Stimulated activated naive CD8-positive, alpha-beta T cell treated with anti-CD3 and anti-CD28 coated beads, Interleukin-15, amount 100 ng/mL, for 72 hours (primary cell): ENCODE measurements at places on chromosomes 6 and 20.

GRCh38 chr6:163786995-163787671 is 372.6 kb downstream of the QKI start:
- DNase-seq, result no peak

GRCh38 chr6:129644567-129645015 is 65.4 kb downstream of the ARHGAP18 start:
- no peak for DNase-seq

GRCh38 chr20:15917283-15917682 is 656.0 kb downstream of the KIF16B start:
- DNase-seq, result no peak

DNA sequence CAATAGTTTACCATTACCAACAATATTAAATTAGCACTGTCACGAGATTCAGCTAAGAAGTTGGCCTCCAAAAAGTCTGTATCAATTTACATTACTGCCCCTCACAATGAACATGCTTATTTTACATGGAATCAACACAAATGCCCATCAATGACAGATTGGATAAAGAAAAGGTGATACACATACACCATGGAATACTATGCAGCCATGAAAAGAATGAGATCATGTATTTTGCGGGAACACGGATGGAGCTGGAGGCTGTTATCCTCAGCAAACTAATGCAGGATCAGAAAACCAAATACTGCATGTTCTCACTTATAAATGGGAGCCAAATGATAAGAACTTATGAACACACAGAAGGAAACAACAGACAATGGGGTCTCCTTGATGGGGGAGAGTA is 211.8 kb upstream of the RREB1 start:
- no peak for DNase-seq

GRCh38 chr20:15618912-15619311 is 954.3 kb downstream of the KIF16B start:
- no peak for DNase-seq

DNA sequence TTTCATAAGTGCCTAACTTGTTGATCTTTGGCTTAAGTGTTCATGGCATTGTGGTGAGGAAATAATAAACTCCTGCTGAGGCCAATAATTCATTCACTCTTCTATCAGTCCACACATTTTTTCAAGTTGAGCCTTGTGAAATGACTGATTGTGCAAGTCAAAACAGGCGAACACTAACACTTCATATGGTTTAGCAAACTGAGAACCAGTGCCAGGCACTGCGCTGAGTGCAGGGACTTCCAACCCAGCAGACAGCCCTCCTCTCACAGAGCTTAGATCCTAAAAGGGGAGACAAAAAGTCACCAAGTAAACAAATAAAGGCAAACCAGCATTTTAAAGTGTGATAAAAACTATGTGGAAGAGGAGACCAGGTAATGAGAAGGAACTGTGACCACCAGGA is 435.0 kb downstream of the PTPRT start:
- DNase-seq, result no peak

DNA sequence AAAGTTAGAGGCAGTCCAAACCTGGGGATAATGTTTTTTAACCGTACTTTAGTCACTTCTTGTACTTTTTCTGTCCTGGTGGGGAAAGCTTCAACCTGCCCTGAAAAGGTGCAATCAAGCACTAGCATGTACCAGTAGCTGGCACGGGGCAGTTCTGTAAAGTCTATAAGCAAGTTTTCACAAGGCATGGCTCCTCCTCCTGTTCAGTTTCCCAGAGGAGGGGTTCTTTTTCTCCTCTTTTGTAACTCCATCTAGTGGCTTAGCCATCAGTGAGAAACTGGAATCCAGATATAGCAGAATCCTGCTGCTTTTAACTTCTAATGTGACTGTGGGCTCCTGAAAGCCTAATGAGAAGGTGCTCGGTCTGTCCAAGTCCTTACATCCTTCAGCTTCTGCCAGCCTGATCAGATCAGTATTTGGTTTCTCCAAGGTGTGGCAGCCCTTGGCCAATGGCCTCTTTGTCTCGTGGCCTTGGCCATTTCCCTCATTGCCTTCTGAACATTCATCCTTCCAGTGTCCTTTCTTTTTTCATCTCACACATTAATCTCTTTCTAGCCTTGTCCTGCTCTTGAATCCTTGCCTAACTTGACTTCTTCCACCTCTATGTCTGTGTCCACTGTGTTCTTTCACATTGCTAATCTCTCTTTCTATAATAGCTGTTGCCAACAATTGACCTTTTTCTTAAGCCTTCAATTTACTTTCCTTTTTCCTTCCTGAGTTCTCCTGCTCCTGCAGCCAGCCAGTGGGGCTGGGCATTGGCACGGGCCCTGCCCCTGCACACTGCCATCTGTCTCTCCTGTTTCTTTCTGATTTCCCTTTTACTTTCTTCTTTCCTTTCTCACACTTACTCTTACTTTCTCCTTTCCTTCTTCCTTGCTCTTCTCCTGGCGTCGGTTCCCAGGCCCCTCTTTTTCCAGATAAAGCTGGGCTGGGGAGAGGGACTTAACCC is 222.0 kb upstream of the SYNCRIP start:
- DNase-seq, result no peak

DNA sequence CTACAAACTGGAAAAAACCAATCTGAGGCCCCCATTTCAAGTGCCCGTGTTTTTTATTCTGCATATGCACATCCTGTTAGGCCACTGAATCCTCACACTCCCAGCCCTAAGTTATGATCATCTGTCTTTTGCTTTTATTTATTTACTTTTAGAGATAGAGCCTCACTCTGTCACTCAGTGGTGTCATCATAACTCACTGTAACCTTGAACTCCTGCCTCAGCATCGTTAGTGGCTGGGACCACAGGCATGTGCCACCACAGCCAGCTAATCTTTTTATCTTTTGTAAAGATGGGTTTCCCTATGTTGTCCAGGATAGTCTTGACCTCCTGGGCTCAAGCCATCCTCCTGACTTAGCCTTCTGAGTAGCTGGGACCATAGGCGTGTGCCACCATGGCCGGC is 29.6 kb upstream of the CLDN20 start:
- no peak for DNase-seq

DNA sequence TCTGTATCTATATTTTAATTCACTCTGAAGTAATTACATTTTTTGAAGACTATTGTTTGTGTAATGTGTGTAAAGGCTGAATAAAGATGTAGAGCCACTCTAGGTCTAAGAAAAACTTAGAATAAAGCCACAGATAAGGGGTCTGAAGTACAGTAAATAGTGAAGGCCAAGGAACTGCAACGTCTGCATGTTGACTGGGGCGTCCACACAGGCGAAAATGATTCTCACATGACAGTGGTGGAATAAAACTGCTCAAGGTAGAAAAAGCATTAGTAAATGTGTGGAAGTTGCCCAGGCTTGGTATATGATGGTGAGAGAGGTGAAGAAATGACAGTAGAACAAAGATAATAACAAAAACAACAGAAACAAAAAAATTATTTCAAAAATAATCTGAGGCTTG is 196.2 kb downstream of the KHDRBS2 start:
- DNase-seq, result no peak

DNA sequence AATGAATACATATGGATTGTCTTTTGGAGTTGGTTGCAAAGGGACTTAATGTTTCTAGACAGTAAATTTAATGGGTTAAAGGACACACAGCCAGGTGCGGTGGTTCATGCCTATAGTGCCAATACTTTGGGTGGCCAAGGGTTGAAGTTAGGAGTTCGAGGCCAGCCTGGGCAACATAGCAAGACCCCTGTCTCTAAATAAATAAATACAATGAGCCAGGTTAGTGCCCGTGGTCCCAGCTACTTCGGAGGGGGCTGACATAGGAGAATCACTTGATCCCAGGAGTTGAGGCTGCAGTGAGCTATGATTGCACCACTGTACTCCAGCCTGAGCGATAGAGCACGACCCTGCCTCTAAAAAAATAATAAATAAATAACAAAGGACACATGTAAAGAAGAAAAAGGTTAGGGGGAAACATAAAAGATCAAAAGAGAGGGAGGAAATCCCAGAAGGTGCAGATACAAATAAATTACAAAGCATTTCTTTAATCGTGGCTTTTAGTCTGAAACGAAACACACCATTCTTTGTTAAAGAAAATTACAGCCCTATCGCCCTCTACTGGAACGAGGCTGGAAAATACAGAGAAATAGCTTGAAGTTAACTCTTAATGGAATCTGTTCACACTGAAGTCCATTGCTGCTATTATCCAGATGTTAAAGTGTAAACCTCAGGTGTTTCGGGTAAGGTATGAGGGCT is 42.6 kb upstream of the SCML4 start:
- peak; percentile 28 for DNase-seq

GRCh38 chr20:50575865-50576720 is 65.9 kb downstream of the PTPN1 start:
- DNase-seq, result peak; percentile 54

GRCh38 chr20:48535556-48535955 is 292.2 kb downstream of the PREX1 start:
- DNase-seq, result no peak

- DNase-seq, result no peak
These were observed 268.6 kb downstream of the DLL1 start for GRCh38 chr6:170022291-170022722.
